Activated naive CD4-positive, alpha-beta T cell treated with Interleukin-2 at 50 U/mL for 16 hours (primary cell): ENCODE measurements at places on chromosomes 2 and 18.

DNA sequence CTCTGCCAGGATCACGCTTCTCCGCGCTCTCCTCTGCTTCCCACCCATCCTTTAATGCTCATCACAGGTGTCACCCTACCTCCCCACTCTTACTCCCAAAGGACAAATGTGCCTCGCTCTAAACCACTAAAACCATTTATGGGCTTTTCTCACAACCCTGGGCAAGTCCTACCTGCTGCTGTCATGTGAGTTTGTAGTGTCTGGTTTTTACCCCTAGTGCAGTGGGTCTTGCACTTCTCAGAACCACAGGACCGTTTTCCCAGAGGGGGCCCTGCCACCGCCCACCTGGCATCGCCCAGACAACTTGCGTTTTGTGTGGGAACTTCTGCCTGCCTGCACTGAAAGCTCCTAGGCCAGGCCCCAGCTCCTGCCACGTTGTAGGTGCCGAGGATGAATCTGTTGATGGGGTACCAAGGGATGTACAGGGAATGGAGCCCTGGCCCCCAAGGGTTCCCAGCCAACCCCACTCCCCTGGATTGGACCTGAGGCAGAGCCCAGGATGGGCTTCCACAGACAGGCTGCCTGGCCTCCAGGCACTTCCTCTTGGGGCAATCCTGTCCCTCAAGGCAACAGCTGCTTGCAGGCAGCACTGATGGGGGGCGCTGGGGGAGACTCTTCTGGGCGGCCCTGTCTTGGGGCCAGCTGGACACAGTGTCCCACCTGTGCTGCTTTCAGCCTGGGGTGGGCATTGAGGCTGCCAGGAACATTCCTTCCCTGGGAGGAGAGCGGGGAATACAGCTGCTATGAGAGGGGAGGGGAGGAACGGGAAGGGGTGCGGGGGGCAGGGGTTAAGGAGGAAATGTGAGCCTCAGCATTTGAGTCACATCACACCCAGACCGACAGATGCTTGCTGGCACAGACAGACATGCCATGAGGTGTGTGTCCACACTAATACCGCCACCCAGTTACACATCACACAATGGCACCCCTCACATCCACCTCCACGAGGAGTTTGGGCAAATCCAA, 176.3 kb downstream of the ZFP36L2 start:
- no peak for DNase-seq

DNA sequence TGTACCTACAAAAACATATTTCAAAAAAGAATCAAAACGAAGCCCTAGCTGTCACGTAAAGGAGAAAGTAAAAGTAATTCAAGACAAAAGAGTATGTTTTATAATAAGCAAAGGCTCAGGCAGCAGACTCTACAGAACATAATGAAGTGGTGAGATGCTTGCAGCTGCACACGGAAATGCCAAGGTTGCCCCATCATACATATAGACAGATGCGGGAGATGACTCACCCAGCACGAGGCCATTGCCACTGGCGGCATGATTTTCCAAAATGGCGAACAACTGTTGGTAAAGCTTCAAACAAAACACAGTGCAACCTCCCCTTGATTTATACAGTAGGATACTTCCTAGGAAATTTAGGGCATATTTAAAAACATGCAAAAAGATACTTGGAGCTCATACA, 26.0 kb upstream of the C1QL2 start:
- DNase-seq, result no peak

DNA sequence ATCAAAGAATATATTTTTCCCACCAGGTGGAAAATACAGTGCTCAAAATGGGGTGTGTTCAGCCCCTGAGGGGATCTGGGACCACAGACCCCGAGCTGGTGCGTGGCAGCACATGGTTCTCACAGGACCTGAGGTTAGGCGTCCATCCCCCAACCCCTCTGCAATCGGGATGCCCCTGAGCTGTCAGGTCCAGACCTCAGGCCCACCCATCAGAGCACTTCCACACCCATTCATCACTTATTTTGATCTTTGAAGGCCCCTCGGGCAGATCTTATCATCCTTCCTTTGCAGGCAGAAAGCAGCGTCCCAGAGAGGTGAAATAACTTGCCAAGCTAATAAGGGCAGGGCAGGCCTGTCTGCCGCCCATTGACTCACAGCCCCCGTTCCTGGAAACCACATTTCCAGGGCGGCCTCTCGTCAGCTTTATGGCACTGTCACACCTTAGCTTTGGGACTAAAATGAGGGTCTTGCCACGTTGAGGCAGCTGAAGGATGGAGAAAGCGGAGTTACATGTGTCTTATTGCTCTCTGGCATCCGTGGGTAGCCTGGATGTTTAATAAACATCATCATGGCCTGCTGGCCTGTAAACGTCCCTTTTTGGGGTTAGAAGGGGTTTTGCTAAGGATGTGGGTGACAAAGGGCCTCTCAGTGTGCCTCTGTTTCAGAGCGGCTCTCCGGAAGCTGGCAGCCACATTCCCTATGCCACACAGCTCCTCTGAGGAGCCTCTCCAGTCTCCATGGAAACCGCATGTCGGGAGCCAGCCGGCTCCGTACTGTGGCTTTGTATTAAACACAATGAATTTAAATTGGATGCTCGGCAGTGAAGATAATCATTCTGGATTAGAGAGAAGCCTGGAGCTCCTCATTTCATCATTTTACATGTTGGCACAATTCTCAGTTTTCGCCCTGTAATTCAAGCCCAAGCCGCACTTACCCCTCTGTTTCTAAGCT, 58.3 kb upstream of the MAPRE3 start:
- DNase-seq, result no peak

DNA sequence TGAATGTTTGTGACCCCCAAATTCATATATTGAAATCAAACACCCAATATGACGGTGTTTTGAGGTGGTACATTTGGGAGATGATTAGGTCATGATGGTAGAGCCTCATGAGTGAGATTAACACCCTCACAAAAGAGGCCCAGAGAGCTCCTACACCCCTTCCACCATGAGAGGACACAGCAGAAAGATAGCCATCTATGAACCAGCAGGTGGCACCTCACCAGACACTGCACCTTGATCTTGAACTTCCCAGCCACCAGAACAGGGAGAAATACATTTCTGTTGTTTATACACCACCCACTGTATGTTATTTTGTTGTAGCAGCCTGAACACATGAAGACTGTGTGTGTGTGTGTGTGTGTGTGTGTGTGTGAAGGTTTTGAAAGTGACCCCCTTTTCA, 58.1 kb downstream of the ST3GAL5 start:
- no peak for DNase-seq

DNA sequence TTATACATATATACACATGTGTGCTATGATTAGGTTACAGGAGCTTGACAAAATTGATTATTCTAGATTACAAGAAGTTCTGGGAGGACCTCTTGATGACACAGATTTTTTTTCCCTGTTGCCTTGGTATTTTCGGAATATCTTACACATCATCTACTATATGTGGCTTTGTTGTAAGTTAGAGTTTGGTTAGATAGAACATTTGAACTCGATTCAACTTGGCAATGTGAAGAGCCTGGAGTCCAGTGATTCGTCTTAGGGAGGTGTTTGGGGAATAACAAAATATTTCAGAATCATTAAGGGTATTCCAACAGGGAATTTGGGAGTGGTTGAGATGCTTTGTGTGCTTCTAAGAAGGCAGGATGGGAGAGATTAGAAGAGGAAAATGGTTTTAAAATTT, 39.3 kb upstream of the EFEMP1 start:
- DNase-seq, result no peak

- no peak for DNase-seq
These were observed 797 bp downstream of the KLHL14 start for GRCh38 chr18:32771871-32772580.

- no peak for DNase-seq
These were observed 112.3 kb upstream of the CHAC2 start for GRCh38 chr2:53655256-53655655.

DNA sequence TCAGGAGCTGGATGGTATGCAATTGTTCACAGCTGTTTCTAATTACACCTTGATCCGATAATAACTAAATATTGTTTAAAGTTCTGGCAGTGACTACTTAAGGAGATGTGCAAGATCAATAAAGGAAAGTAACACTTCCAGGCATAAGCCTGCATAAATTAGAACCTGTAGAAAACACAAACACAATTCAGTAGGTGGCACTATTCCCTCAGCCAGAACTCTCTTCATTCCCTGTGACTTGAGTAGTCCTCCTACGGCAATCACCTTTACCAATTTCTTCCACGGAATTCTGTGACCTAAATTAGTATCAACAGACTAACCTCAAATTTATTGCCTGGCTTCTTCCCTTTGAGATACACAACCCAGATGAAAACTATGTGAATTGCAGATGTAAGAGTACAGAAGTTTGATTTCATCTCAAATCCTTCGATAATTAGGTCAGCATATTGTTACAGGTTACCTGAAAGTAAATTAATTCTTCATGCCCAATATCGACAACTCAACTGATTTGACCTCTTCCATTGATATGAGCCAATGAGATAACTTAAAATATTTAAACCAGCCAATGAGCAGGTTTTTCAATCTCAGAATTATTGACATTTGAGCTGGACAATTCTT, 137.8 kb downstream of the PID1 start:
- no peak for DNase-seq

DNA sequence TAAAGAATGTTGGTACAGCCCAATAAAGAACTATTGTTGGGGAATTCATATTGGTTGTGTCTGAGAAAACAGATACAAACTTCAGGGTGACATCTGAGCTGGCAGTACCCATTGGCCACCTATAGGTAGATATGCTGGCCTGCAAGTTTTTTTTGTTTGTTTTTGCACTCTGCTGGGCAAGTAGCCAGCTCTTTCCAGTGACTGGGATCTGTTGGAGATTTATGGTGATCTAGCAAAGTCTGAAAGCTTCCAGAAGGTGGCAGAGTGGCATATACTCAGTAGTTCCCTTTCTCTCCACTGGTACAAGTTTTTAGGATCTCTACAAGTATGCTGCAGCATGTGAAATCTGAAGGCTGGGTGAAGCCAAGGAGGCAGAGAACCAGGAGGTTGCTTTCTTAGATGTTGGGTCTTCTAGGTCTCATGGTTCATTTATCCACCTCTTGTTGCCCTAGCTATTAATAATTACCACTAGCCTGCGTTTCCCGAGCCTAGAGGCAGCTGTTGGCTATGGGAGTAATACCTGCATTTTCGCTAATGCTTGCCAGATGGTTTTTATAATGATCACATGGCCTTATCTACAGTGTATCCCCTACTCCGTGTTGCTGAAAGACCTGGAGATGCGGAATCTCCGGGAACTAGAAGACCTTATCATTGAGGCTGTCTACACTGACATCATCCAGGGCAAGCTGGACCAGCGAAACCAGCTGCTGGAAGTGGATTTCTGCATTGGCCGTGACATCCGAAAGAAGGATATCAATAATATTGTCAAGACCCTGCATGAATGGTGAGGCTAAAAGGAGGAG, 9.5 kb downstream of the COPS7B start:
- no peak for DNase-seq

GRCh38 chr18:22524783-22525182, 107.1 kb upstream of the CTAGE1 start:
- DNase-seq, result no peak

DNA sequence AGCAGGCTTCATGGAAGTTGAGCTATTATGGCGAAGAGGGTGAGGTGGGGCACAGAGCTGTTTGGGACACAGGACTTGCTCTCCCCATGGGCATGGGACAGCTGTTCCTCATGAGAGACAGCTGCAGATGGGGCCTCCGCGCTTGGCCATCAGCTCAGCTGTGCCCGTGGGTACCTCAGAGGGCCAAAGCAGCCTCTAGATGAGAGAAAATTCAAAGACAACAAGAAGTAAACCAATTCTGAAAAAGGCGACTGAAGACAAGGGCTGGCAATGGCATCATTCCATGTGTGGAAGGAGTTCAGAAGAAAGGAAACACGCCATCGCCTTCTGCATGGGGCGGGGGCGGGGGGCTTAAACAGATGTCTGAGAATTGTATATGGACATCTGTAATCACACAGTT, 136.2 kb downstream of the BCL2 start:
- DNase-seq, result no peak

GRCh38 chr2:126915903-126916302, 17.2 kb downstream of the TEX51 start:
- DNase-seq, result no peak

- DNase-seq, result no peak
These were observed 67.0 kb downstream of the PSMG2 start for GRCh38 chr18:12769644-12770440.

GRCh38 chr2:69164061-69164778, 151.2 kb downstream of the ANTXR1 start:
- DNase-seq, result no peak

DNA sequence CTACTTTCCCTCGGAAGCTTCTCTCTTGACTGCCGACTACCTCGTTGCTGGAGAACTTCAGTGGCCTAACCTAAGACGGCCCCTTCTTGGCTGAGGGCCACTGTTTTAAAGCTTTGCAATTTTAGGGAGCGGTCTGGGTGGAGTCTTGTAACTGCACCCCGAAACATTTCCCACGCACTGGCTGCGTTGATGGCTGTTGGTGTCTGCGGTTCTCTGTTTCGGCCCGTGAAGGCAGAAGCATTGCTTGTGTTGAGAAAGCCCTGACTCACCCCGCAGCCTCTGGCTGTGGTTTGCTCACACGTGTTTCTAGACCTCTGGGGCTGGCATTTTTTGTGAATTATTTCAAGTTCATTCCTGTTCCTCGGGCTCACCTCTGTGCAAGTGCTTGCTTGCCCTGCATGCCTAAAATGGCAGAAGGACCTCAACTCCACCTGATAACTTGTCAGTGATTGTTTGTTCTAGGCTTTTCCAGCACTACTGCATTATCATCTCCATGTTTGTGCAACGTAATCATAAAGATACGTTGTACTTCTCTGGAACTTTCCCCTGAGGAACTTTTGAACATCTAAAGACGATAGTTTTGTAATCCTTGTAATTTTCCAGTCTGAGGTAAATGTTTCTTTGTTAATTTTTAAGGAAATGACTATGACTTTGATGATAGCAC, 94.2 kb upstream of the DLX2 start:
- peak; percentile 42 for DNase-seq

GRCh38 chr2:100119235-100119634, 23.2 kb downstream of the AFF3 start:
- DNase-seq, result no peak

- no peak for DNase-seq
These were observed 33.7 kb upstream of the NPAS2 start for GRCh38 chr2:100786297-100786658.

DNA sequence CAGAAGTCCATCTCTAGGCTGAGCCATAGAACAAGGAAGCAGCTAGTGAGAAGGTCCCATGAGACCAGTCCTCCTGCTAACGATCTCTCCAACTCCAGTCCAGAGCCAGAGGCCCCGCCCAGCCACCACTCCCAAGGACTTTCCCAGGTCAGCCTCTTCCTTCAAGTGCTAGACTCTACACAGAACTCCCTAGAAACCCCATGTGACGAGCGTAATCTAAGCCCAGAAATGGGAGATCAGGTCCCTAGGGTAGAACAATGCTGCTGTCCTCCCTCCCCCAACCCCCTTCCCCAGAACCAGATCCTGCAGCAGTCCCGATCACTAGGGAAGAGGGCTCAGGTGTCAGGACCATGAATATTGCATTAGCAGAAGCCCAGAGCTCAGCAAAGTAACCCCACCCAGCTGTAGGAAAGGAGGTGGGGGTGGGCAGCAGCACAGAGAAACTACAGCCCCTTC, 6.9 kb downstream of the DCTN1 start:
- DNase-seq, result no peak
